Smooth muscle cell of the pulmonary artery (primary cell): ENCODE measurements at places on chromosomes 11 and 22. TPM values are rescaled to one million over a fixed set of nuclear protein-coding genes. Genes with fewer than 3 reads are reported as not detected.

NEFH gene
- total RNA-seq: 0.20 and 0.53 TPM in 2 replicates

BIK gene
- not detected in 2 replicates for total RNA-seq

DGCR6 gene
- total RNA-seq: 0.46 and 0.59 TPM in 2 replicates

CSNK2A3 gene
- 0.98 and 1.7 TPM in 2 replicates for total RNA-seq

C11orf97 gene
- not detected in 2 replicates for total RNA-seq

SAA2 gene
- 0.46 and 40.6 TPM in 2 replicates for total RNA-seq

BTBD18 gene
- total RNA-seq: not detected in 2 replicates

DNAJB7 gene
- not detected in 2 replicates for total RNA-seq

KCNC1 gene
- total RNA-seq: 0.20 TPM in 1 of 2 replicates, not detected in the other
